Fibroblast of pulmonary artery (primary cell): ENCODE measurements at places on chromosomes 11 and 22.
A peak's percentile ranks its signal among the peaks of the same experiment; 100 is the strongest.

GRCh38 chr11:118438314-118438931 lies 2.1 kb downstream of the KMT2A start:
- DNase-seq, result peak; percentile 86

GRCh38 chr11:102610200-102610599 lies 14.9 kb downstream of the MMP20 start:
- no peak for DNase-seq

GRCh38 chr22:50326956-50327710 lies at the start of gene DENND6B:
Gene DENND6B, minus strand, starts transcription at chr22:50327012. Its CDS starts 24 bp downstream, at chr22:50326988.
- peak; percentile 77 for DNase-seq

DNA sequence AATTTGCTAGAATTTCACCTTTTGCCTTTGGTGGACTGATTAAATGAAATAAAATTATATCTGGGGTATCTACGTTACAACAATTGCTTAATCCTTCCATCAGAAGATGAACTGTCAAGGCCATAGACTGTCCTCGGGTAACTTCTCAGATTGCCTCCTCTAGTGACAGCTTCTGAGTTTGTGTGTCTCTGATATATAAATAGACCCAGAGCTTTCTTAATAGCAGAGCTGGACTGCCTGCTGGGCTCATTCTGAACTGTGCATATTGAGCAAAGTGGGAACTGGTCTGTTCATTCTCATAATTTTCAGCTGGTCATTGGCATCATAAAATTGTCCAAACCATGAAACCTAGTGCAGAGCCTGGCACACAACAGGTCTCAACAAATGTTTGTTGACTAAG lies 99.1 kb upstream of the GRAMD1B start:
- DNase-seq, result no peak

DNA sequence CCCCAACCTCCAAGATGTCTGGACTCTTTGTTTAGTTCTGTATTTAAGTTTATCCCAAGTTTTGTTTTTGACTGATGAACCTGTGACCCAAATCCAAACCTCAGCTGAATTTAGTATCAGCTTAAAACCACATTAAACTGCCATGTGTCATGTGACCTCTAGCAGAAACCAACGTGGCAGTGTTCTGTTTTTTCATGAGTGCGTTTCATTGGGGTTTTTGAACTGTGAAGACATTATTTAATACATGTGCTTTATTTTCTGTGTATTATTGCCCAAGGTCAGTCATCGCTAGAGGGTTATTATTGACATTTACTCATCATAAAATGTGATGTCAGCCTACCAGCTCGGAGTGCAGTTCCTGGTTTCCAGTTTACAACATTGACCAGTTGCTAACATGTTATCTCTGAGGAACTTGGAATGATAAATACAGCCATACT lies 1.8 kb downstream of the TLCD5 start:
- peak; percentile 24 for DNase-seq

- no peak for DNase-seq
Observed at GRCh38 chr11:61482513-61482912, 26.0 kb upstream of the LRRC10B start.

DNA sequence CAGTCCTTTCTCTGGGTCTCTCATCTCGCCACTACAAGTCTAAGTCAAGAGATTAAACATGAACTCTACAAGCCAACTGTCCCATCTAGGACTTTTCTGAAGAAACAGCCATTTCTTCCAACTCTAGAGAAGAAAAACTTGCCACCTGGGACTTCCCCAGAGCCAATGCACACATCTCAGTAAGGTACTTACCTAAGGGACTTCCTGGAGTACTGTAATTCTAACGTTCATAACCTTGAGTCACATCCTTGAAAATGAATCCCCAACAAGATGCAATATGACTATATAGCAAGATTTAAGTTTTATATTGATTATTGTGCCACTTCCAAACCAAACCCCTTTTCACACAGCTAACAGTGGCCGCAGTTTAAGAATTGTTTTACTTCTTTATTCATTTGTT lies 11.9 kb upstream of the ISX start:
- no peak for DNase-seq

- DNase-seq, result peak; percentile 20
Observed at GRCh38 chr11:58075781-58076180, 45.0 kb downstream of the OR6Q1 start.

DNA sequence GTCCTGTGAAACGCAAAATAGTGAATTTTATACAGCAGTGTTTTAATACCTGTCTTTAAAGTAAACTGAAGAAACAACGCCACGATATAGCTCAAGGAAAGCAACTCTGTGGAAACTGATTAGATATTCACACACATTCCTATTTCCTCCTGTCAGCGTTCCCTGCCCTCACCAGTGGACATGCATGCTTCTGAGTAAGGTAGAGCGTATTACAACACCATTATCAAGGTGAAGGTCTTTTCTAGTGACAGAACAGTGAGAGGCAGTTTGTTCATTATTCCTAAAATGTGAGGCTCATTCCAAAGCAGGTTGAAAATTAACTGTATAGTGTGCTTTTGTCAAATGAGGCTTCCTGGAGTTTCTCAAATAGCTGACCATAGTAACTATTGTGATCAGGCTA lies 153.1 kb downstream of the DDX10 start:
- DNase-seq, result no peak

DNA sequence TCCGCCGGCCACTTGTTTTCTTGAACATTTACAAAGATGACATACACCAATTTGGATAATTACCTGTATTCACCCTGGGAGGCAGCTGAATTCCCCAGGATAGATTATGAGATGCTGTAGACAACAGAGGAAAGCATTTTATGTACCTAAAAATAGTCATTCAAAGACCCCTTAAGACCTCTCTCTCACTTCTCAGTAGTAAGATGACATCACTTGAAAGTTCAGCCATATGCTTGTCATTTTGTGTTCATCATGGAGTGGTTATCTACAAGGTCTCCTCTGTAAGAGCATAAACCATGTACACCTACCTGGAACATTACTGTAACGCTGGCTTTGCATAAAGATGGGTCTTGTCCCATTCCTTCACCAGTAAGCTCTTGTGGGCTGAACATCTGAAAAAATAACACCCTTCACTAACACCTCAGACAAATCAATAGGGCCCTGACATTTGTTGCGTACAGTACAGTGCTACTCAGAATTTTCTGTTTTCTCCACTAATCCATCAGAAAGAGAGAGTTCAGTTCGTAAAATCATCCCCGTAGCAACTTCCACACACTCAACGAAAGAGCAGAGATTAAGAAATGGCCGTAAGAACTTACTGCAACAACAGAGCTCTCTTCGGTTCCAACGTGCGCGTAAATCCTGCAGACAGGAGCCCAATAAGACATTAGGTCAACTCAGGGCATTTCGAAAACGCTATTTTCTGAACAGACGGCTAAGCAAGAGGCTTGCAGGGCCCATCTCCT lies 15.6 kb upstream of the WDR74 start:
- DNase-seq, result peak; percentile 24
